Prostate gland (tissue), 2 donors: ENCODE measurements at places on chromosomes 6 and 20. TPM values are rescaled to one million over a fixed set of nuclear protein-coding genes. Genes with fewer than 3 reads are reported as not detected.

Gene LY6G6C
- total RNA-seq: not detected

Gene EBF4
- 58.8 TPM for total RNA-seq

Gene MAFB
- total RNA-seq: 34.0 TPM

Gene FRK
- total RNA-seq: 3.2 TPM

Gene SOX18
- 4.7 TPM for total RNA-seq
